ENCODE measurements at places on chromosomes 2 and 18. TPM values are rescaled to one million over a fixed set of nuclear protein-coding genes. Genes with fewer than 3 reads are reported as not detected.

DNA sequence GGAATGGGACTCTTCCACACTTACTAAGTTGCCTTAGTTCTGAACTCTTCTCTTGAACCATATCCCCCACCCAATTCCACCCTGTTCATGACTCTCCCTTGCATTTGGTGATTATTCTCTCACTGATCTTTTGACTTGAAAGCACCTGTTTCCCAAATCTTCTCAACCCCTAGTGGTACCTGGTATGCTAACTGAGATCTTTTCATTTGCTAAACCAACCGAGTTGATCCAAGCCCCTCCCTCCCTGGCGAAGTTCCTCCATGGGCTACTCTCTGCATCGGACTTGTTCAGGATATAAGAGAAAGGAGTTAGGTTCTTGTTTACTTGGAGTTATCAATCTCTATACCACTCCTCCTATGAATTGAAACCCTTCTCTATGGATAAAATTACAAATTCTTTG is 593.5 kb downstream of the BCL11A start:
- DNase-seq = no peak

GRCh38 chr2:69013840-69014821 is 1.2 kb downstream of the ANTXR1 start:
- DNase-seq = no peak

DNA sequence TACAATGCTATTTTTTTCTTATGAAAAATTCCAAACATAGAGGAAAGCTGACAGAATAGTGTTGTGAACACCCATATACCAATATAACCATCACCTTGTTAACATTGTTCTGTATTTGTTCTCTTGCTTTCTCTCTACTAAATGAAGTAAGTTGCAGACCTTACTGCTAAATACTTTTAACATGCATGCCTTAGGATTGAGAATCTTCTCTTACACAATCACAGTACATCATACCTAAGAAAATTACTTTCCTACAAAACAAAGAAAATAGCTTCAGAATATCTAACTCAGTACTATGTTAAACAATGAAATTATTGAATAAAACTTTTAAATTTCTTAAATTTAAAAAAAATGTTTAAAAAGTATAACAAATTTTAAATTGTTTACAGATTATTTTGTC is 136.5 kb downstream of the UBR3 start:
- DNase-seq = no peak

DNA sequence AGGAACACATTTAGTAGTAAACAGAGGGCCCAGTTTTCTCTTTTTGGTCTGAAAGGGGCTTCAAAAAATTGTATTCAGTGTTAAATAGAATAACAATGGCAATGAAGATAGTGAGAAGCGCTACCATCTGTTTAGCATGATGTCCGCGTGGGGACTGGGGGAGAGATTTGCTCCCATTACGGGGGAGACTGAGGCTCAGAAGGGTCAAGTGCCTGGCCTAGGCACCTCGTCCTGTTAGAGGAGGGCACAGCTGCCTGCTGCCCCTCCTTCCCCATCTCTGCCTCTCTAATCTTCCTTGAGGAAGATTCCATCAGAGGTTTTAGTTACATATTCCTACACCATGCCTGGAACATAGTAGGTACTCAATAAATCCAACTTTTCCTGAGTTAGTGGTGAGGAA is 10.1 kb upstream of the TMEM185B start:
- no peak for DNase-seq

DNA sequence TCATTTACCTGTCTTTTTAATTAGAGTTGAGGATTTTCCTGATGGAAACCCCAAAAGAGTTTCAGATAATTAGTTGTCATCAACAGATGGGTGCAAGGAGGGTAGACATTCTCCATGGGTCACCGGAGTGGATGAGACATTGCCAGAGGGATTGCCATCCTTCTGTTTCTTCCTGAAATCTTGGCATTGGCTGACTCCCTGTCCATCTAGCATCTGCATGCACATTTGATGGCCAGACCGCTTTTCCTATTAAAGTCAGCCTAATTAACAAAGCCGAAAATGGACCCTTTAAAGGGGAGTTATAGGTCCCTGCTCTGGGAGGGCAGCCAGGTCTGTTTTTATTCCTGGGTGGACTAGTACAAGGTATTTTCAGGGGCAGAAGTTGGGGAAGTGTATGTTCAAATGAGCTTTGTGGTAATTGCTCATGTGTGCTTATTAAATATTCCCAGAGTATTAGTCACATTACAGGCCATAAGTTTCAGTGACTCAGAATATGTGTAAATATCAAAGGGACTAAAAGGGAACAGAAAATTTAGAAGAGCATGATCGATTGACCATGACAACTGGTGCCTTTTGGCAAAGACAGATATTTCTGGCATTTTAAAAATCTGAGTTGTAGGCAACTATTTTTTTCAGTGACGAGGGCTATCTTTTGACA is 209.8 kb downstream of the PHLPP1 start:
- no peak for DNase-seq

DNA sequence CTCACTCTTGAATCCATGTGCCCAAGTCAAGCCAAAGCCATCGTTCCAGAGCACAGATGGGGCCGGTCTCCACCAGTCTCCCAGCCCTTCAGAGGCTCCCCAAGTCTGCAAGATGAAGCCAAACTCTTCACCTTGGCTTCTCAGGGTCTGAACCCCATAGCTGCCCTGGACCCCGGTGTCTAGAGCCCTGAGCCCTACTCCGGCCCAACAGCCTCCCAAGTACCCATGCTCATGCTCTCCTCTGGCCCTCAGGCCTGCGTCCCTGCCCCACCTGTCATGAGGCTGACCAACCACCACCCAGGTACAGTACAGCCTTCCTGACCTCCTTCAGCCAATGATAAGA is 46.0 kb downstream of the ZNF516 start:
- DNase-seq = no peak

DNA sequence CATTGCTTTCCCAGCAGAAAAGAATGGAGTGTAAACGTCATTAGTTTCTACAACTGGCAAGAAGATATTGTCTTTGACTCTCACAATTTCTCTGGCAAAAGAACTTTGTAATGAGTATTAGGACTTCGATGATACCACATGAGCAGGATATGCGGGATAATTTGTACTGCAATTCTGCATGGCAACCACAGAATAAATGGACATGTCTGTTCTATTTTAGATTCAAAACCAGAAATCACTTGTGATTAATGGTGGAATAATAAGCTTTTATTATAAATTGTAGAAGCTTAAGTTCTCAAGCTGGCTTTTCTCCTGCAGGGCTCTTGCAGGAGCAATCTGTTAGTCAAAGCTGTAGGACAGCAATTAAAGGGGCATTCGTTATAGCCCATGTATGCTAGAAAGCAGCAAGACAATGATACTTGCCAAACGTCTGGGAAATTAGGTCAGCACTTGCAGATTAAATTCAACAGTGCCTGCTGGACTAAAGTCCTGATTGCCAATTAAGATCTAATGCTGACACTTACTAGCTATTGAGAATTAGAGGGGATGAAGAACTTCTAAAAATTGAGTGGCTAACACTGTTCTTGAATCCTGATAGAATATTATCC is 177.9 kb downstream of the PTH2R start:
- no peak for DNase-seq

GRCh38 chr2:74414881-74415761 is 6.3 kb downstream of the C2orf81 start:
- DNase-seq = no peak

DNA sequence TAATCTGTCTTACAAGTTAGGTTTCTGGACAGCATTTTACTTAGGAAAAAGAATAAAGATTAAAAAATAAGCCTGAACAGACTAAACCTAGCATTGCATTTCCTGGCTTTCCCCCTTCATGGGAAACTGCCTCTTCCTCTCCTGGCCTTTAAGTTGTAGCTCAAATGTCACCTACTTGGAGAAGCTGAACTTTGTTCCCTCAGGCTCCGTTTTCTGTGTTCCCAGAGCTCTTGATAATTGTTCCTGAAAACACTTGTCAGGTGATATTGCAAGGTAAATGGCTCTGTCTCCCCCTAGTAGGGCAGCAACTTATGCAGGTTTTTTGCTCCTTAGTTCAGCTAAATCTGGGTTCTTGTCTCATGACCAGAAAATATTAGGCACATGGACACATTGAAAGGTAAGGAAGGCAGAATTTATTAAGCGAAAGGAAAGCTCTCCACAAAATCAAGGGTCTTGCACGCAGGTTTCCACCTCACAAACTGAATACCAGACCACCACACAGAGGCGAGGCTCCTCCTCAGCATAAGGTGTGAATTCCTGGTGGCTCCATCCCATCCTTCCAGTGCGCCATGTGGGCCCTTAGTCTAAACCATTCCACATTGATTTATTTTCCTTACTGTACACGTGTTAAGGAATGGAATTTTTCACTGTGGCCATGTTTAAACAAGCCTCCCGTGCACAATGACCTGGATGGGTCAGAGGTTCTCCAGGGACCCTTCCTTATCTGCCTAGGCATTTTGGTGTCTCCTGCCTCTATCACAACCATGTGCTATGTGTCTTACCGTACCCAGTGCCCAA is 229.3 kb downstream of the HNMT start:
- no peak for DNase-seq

DNA sequence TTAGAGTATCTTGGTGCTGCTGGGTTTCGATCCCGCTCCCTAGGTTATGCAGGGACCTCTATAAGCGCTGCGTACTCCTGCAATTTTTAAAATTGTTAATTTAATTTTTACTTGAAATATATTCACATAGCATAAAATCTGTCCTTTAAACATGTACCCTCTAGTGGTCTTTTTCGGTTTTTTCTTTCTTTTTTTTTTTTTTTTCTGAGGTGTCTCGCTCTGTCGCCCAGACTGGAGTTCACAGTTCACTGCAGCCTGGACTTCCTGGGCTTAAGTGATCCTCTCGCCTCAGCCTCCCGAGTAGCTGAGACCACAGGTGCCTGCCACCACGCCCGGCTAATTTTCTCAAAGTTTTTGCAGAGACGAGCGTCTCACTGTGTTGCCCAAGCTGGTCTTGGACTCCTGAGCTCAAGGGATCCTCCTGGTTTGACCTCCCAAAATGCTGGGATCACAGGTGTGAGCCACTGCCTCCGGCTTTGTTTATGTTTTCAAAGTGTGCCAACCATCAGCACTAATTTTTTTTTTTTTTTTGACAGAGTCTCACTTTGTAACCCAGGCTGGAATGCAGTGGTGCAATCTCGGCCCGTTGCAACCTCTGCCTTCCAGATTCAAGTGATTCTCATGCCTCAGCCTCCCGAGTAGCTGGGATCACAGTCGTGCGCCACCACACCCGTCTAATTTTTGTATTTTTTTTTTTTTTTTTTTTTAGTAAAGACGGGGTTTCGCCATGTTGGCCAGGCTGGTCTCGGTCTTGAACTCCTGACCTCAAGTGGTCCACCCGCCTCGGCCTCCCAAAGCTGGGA is 585 bp upstream of the MOB1A start:
- no peak for DNase-seq

The ABHD1 gene
- not detected for total RNA-seq

The NPHP1 gene
- 2.7 TPM for total RNA-seq

The CHST10 gene
- total RNA-seq = 15.3 TPM

The ANO7 gene
- total RNA-seq = 0.59 TPM

The SERPINB10 gene
- total RNA-seq = not detected

The ACMSD gene
- total RNA-seq = not detected
